Activated naive CD4-positive, alpha-beta T cell (primary cell): ENCODE measurements at places on chromosomes 5 and 9.

DNA sequence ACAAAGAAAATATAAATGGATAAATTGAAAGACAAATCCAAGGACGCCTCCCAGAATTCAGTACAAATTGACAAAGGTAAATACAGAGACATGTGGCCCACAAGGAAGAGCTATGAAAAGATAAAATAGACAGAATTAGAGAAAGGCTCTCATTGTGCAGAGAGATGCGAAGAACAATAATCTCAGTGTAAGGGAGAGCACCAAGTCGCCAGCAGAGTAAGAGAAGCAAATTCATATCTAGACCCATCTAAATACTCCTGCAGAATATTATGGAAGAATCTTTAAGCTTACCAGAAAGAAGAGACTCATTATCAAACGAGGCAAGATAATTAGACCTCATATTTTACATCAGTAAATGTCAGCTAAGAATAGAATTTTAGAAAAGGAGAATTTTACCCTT, 101.7 kb upstream of the ITGA1 start:
- no peak for DNase-seq

- no peak for DNase-seq
Observed at GRCh38 chr5:157918811-157919742, 60.1 kb upstream of the CLINT1 start.

- no peak for DNase-seq
Observed at GRCh38 chr5:78495800-78496199, 135.4 kb downstream of the SCAMP1 start.

GRCh38 chr5:103295871-103296270, 37.3 kb downstream of the MACIR start:
- DNase-seq, result no peak

DNA sequence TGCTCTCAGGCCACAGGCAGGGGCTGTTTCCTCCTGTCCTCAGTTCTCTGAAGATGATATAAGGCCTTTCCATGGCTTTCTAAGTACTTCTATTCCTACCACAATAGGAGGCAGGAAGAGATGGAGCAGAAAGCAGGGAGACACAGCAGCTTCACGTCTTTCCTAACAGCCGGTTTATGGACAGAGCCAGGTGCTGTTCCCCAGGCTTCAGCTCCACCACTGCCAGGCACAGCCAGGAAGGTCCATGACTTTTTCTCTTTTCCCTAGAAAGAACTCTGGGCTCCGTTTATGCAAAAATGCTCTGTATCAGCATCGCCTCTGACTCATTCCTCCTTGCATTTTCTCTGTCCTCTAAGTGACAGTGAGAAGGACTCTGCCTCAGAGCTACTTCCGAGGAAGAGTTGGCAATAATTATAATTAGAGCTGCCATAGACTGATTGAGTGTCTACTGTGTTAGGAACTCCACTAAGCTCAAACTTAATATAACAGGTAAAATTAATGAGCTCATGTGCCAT, 478.5 kb downstream of the RASEF start:
- DNase-seq, result no peak
